Neural progenitor cell (in vitro differentiated cells): ENCODE measurements at places on chromosomes 6 and 20.

DNA sequence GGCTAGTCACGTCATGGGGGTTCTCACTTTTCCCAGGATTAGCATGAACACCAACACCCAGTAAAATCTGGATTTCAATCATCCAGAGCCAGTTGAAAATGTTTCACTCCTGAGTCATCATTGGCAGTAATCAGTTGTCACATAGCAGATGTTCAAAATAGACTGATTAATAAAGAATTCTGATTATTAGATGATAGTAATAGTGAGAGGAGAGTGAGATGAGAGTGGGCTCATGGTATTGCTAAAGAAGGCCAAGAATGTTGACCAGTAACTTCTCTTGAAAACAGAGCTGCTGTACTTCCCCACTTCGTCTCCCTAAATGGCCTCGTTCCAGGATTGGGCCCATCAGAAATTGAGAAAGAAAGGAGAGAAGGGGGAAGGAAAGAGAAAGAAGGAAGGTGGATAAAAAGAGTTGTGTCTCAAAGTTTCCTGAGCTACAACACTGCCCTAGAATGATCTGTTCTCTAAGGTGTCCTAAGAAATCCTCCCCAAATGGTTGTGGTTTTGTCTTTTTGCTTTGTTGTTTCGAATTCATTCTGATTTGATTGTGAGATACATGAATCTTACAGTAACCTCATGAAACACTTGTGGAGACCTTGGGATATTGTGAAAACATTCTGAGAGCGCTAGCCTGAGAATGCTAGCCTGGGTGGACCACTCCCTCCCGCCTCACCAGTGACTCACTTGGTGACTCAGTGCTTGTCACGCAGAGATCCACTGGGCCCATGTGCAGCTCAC, 502.2 kb upstream of the JARID2 start:
- DNase-seq, result no peak

DNA sequence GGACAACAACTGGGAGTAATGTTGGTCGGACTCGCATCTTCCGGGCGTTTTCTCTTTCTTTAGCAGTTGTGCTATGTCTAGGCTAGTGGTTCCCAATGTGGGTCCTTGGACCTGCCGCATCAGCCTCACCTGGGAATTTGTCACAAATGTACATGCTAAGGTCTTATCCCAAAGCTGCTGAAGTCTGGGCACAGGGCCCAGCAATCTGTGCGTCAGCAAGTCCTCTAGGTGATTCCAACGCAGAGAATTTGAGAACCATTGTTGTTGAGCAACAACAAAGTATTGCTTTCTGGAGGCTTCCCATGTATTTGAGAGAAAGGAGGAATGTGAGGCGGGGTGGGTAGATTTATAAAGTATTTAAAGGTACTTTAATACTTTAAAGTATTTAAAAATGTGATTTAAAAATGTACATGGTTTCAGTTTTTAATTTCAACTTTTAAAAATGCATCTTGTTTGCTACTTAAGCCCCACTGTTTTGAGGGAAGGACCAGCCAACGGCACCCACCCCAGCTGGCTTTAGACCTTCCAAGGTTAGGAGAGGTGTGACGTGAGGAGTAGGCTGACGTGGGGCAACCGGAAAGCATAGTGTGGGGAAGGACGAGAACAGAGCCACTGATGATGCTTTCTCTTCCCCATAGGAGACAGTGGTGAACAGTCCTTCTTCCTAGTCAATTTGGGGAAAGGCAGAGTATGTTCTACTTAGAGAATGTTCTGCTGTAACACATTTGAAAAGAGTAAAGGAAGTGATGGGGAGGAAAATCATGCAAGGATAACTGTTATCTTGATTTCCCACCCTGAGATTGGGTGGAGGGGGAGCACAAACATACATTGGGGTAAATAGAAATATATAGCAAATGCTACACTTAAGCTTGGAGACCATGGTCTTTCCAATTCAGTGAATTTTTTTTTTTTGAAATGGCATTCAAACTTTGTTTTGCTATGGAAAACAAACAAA, 4.3 kb downstream of the UST start:
- no peak for DNase-seq

GRCh38 chr20:24049081-24049480, 60.5 kb upstream of the GGTLC1 start:
- DNase-seq, result no peak

DNA sequence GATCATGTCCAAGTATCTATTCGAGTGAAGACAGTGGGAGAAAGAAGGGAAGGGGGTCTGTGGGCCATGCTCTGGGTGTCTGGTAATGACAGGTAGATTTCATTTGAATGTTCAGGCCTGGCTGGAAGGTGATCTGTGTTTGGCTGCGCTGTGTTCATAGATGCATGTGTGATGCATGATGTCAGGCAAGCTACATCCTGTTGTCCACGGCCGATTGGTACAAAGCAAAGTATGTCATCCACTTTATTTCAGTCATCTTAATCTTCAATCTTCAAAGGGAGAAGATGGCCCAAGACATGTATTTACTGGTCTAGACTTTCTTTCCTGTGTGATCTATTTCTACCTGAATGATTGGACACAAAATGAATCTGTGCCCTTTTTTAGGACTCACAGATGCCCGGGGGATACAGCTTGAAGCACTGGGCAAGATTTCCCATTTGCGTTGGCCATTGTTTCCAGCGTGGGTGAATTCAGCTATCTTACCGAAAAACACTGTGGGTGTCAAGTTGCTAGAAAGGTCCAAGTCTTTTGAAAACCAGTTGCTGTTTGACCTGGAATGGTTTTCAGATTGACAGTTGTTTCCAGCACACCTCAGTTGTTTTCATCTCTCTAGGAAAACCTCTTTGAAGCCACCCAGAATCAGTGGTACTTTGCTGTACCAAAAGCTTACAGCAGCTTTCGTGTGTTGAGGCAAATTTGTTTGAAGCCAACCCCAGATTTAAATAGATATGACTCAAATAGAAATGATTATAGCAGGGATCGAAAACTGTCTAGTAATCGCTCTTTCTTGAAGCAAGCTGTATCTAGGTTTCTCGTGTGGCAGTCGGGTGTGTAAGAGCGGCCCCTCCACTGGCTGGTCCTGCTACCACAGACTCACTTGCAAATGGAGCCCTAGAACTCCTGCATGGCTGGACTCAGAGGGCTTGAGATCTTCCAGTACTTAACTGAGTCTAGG, 27.2 kb downstream of the DUSP22 start:
- no peak for DNase-seq

DNA sequence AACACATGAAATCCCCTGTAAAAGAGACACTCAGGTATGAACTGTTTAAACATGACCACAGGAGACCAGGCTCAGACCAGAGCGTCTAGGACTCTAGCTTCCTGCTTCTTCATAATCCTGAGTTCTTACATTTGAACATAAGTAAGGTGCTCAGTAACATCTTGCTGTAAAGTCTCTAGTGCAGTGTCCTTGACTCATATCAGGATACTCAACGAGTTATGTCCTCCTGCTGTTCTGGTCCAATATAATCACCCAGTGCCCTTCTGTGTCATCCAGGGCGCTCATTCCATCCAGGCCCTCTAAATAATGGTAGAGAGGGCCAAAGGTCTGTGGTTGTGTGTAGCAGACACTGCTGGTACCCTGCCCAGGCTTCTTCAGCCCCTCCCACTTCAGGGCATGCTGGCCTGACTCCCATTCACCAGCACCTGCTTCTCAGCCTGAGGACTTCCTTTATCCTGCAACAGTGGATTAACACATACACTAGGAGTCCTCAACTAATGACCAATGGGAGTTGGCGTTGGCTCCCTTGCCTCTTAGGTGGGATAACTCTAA, 66.8 kb upstream of the MOCS1 start:
- DNase-seq, result no peak

DNA sequence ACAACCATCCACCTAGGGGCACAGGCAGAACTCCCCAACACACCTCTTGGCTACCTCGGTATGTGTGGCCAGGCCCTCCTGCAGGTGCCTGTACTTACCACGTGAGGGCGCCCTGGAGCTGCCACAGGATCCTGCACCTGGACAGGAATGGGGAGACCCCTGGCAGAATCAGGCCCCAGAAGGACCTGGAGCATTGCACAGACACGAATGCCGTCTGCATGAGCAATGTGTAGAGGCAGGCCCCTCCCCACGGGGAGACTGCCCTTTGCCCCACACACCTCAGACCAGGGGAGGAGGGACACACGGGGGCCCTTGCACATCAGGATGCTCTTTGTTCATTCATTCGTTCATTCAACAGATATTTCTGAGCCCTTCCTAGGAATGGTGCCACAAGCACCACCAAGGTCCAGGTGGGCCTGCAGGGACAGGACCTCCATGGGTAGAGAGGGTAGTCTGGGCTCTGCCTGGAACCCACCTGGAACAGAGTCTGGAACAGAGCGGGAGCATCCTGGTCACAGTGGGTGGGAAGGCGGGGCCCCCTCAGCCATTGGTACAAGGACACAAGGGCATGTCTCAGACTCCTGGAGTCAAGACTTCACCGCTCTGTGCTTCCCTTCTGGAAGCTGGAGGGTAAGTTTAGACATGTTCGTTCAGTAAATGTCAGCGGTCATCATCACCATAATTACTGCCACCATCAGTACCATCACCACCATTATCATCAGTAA, 32.3 kb downstream of the YTHDF1 start:
- DNase-seq, result peak; percentile 74

DNA sequence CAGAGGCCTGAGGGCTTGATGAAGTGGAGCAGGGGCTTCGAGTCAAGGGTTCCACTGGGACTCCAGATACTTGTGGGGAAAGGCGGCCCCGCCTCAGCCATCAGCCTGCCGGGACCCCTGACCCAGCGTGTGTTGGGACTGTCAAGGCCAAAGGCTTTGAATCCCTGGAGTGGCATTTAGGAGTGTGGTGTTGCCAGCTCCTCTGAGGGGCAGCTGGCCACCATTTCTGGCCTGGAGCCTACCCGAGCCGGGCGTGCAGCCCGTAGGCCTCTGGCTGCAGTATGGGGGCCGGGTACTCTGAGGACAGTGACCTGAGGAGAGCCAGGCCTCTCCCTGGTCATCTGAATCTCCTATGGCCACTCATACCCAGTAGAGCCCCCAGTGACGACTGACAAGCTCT, 40.0 kb downstream of the RRBP1 start:
- DNase-seq, result no peak

GRCh38 chr20:63627751-63628245, 897 bp upstream of the GMEB2 start:
- no peak for DNase-seq

DNA sequence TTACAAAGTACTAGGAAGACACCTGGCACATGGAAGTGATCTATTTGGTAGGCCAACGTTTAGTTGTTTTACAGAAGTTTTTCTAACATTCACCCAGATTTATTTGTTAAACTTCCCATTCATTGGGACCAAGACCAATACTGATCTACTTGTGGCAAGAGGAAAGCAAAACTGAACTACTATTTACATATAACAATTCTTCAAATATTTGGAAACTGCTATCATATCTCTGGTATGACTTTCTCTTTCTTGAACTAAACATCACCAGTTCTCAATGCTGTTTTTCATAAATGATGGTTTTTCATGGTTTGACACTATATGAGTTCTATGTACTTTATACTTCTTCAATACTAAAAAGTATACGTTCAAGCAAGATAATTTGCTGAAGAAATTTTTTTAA, 189.2 kb downstream of the ASCC3 start:
- DNase-seq, result no peak

DNA sequence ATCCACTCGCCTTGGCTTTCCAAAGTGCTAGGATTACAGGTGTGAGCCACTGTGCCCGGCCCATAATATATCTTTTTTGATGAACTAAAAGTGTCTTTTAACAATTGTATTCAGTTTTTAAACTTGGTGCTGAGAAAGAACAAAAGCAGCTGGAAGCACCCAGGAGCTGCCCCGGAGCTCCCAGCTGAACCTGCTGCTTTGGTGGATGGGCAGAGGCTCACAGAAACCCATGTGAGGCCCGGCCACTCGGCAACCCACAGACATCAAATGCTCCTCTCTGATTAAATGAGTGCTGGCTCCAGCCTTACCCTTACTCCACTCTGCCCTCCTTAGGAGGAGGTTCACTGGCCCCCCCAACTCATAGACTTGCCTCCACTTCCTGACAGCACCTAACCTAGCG, 59.4 kb upstream of the FRMD1 start:
- no peak for DNase-seq

DNA sequence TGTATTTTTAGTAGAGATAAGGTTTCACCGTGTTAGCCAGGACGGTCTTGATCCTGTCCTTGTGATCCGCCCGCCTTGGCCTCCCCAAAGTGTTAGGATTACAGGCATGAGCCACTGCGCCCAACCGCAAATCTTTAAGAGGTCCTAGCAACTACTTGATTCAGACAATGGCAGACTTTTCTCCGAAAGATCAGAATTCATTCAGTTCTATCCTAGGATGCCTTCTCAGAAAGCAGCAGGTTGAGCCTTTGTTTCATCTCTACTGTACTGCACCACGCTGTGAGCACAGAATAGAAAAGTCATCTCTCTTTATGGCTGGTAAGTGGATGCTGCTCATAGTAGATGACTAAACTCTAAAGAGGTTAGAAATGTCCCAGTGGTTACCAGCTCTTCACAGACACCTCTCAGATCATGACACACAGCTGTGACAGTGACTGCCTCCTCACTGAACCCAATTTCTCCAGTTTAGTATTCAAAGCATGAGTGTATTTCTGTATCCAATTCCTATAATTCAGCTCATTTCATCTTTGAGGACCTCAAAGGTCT, 6.0 kb upstream of the HSF2 start:
- peak; percentile 37 for DNase-seq

- DNase-seq, result no peak
Observed at GRCh38 chr6:157997893-157998608, 16.4 kb downstream of the SYNJ2 start.

DNA sequence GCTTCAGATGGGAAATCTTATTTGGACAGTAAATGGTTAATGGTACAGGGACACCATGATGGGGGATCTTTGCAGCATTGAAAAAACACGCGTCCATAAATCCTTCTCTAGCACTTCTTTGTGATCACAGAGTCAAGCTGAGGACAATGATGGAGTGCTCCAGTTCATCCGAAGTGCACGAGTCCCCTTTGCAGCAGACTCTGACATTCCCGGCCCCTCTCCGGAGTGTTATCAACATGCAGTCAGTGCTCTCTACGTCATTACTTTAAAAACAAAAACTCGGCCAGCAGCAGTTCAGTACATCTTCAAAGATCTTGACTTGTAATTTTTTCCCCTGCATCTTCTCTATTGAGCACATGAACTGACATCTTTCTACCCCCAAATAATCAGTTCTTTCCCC, 185.5 kb upstream of the AKAP12 start:
- DNase-seq, result peak; percentile 23

GRCh38 chr6:169159331-169159730, 94.3 kb downstream of the THBS2 start:
- no peak for DNase-seq
